ENCODE measurements at places on chromosomes 5 and 9.

- DNase-seq = no peak
Observed at GRCh38 chr9:135123773-135124134, 36.3 kb downstream of the OLFM1 start.

GRCh38 chr5:83487155-83487554, 15.6 kb downstream of the VCAN start:
- DNase-seq = peak; percentile 66

GRCh38 chr5:2642684-2643345, 108.7 kb downstream of the IRX2 start:
- no peak for DNase-seq

DNA sequence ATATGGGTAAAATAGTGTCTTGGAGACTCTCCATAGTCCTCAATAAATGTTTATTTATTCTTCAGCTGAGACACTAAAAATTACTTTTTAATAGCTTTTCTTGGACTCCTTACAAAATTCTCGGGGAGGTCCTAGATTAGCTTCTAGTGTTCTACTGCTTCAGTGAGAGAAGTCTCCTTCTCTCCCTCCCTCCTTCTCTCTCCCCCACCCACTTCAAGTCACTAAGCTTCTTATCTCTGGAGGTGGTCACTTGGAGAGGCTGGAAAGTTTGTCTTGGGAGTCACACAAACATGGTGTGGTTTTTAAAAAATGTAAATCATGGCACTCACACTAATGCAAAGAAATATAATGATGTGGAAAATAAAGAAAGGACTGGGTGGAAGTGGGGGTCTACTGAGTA, 64.1 kb downstream of the SEMA6A start:
- no peak for DNase-seq

GRCh38 chr5:989961-990530, 18.6 kb upstream of the NKD2 start:
- no peak for DNase-seq

- no peak for DNase-seq
Observed at GRCh38 chr5:67880876-67881275, 334.7 kb upstream of the PIK3R1 start.

Measured in fibroblast of skin of abdomen (primary cell).